8988T (cell line): ENCODE measurements at places on chromosomes 13 and 19.
A peak's percentile ranks its signal among the peaks of the same experiment; 100 is the strongest.

DNA sequence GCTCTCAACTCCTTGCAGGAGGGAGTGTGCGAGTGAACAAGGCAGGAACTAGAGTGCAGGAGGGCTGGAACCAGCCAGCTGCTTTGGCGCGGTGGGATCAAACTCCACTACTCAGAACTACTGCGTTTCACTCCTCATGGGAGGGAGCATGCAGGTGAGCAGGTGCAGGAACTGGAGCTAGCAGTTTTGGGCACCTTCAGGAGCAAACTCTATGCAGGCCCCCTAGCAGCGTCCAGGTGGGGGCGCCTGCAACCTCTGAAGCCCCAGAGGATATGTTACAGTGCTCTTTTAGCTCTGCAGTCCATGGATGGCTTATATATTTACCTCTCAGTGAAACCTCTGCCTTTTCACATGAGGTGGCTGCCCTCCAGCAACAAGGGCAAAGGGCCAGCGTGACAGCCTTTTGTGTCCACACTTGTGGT is 1303.4 kb downstream of the PCDH9 start:
- DNase-seq, result no peak

DNA sequence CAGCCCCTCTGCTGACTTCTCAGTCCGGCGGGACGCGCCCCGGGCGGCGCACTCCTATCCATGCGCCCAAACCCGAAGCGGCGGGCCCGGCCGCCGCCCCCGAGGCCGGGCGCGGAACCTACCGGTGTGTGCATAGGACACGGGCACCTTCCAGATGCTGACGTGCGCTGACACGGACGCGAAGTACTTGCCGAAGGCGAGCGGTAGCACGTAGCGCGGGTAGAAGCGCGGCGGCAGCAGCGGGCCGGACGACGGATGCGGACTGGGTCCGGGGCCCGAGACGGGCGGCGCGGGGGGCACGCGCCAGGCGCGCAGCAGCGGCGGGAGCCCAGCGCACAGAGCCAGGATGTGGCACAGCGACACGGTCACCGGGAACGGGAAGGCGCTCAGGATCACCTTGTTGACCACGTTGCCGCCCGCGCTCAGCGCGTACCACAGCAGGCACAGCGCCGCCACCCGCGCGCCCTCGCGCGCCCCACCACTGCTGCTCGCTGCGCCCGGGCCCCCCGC is 338 bp downstream of the SLC35E1 start:
- peak; percentile 61 for DNase-seq

GRCh38 chr13:62113179-62113578 is 697.5 kb upstream of the PCDH20 start:
- no peak for DNase-seq

DNA sequence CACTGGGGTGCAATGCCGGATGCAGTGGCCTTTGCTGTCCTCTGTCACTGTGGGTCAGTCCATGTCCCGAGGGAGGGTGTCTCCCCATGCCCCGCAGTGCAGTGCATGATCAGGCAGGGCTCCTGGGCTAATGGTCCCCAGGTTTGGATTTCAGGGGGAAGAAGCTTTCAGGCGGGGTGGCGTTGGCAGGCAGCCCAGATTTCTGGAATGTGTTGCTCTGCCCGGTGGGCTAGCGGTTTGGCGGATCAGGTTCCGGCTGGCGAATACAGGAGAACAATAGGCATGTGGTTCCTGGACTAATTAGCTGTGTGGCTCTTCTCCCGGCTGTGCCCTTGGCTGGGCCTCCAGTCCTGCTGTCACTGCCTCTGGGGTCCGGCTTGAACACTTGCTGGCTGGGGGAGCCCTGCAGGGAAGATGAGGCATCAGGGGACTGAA is 141.3 kb downstream of the FGF9 start:
- DNase-seq, result no peak

GRCh38 chr19:5586300-5587070 is 18.7 kb upstream of the TINCR start:
- DNase-seq, result no peak
